Stimulated activated CD4-positive, alpha-beta T cell treated with anti-CD3 and anti-CD28 coated beads, Interleukin-1b, Interleukin-23, amount 100 ng/mL, for 4 hours (primary cell): ENCODE measurements at places on chromosomes 12 and 14.

GRCh38 chr12:54204316-54204715, 15.5 kb upstream of the SMUG1 start:
- DNase-seq, result no peak

DNA sequence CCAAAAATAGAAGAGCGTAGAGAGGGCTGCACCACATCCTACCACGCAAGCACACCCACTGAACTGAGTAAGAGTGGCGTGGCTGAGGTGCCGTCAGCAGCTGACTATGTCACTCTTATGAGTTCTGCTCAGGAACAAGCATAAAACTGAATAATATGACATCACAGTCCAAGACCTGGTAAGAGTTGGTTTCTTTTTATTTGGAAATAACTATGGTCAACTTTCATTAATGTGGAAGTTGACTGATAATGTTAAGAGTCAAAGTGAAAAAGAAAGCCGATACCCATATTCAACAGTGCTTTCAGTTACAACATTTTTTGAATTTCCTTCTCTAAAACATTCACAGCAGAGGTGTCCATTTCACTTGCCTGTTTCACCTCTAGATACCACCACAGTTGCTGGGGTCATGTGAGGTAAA, 44.6 kb downstream of the GNS start:
- DNase-seq, result no peak

DNA sequence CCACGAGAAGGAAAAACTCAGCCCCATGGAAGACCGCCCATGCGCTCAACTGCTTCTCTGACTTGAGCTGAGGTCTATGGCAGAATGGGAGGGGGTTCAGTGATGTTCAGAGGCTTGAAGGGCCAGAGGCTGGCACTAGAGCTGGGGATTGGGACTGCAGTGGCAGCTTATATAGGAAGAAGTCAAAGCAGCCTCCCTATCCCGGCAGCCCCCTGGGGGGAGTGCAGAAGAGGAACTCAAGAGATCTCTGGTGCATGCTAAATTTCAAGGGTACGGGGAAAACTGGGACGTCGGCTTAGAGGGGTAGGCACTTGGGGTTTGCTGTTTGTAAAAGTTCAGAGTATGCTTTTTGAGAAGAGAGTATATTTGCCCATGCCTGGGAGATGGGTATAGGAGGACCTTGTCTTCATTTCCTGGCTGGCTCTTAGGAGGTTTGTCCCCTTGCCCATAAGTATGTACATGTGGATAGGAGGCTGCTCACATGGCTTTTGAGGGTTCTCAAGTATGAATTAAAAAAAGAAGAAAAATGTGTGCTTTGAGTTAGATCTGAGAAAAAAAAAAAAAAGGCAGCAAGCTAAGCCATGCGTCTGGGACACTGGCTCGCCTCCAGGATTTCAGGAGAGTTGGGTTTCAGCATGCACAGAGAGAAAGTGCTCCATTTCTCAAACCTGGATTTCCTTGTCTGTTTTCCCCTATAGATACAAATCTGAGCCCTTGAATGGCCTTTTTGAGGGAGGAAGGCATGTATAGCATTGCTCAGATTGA, 3.2 kb upstream of the MEG3 start:
- DNase-seq, result no peak

- no peak for DNase-seq
These were observed 47.5 kb downstream of the BEGAIN start for GRCh38 chr14:100539766-100540140.

DNA sequence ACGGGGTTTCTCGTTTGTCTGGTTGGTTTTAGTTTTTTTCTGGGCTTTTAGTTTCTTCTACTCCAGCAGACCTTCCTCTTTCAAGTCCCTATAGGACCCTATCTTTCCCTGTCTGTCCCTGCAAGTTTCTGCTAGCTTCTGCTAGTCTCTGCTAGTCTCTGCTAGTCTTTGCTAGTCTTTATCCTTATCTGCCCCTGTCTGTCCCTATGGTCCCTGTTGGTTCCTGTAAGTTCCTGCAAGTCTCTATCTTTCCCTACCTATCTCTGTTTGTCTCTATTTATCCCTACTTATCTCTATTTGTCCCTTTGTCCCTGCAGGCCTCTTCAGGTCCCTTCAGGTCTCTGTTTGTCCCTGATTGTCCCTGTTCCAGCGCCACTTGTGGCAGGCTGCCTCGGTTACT, 81.5 kb upstream of the PLEKHG7 start:
- DNase-seq, result no peak

- no peak for DNase-seq
These were observed 35.8 kb downstream of the BHLHE41 start for GRCh38 chr12:26088998-26089397.

GRCh38 chr12:12985817-12986408, 14.2 kb downstream of the HEBP1 start:
- no peak for DNase-seq

- no peak for DNase-seq
These were observed 143.0 kb downstream of the TMTC1 start for GRCh38 chr12:29640589-29641345.

DNA sequence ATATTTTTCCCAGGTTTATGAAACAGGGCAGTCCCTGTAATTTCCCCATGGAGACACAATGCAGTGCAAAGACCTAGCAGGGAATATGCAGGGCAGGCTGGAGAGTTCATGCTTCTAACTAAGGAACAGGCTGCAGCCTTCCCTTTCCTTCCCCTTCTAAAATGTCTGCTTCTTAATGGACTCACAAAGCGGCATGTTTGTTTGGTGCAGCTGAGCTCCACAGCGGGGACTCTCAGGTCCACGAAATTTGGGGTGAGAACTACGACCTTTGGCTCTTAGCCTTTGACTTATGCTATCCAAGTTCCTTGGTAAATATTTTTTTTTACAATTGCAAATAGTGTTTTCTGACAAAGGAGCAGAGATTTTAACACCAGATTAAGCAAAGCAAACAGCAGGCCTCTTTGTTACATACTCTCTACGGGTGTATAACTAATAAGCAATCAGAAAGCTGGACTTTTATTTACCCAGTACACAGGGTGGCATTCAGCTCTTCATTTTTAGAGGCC, 323.6 kb downstream of the ZFP36L1 start:
- no peak for DNase-seq

DNA sequence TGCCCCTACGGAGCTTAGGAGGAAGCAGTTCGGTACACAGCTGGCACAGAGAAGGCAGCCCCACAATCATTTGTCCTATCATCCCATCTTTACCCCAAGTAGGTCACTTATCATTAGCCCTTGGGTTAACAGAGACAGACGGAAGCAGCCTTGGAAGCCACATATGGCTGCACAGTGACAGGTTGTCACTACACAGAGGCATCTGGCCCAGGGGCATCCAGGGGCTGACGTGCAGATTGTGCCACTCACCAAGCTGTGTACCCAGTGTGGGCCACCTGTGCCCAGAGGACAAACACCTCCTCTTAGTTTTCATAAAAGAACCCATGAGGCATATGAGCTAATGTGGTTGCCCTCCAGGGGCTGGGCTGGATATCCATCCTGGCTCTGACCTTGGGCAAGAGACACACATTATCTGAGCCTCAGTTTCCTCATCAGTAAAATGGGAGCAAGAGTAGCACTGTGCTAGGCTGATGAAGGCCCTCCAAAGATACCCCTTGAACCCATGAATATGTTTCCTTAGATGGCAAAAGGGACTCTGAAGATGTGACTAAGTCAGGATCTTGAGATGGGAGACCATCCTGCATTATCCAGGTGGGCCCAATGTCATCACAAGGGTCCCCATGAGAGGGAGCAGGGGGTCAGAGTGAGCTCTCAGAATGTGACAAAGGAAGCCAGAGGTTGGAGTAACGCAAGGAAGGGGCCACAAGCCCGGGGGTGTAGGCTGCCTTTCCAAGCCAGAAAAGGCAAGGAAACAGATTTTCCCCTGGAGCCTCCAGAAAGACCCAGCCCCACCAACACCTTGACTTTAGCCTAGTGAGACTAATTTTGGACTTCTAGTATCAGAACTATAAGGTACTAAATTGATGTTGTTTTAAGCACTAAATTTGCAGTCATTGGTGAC, 64.6 kb downstream of the C14orf132 start:
- no peak for DNase-seq

GRCh38 chr14:61280526-61281185, 482 bp downstream of the TMEM30B start:
- DNase-seq, result peak; percentile 73

DNA sequence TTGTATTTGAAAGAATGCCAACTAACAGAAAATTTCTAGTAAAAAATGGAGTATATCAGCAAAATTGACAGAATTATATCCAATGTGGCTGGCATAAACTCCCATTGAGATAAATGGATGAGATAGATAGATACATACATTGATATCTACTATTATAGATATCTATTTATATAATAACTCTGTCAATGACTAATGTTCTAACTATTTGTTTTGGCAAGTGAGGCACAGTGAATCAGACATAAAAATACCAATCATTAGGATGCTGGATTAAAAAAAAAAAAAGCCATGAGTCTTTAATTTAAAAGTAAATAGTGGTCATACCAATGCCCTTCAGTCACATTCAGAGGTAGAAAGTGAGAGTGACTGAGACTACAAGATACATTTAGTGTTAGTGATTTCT, 33.7 kb upstream of the GLIPR1 start:
- no peak for DNase-seq

DNA sequence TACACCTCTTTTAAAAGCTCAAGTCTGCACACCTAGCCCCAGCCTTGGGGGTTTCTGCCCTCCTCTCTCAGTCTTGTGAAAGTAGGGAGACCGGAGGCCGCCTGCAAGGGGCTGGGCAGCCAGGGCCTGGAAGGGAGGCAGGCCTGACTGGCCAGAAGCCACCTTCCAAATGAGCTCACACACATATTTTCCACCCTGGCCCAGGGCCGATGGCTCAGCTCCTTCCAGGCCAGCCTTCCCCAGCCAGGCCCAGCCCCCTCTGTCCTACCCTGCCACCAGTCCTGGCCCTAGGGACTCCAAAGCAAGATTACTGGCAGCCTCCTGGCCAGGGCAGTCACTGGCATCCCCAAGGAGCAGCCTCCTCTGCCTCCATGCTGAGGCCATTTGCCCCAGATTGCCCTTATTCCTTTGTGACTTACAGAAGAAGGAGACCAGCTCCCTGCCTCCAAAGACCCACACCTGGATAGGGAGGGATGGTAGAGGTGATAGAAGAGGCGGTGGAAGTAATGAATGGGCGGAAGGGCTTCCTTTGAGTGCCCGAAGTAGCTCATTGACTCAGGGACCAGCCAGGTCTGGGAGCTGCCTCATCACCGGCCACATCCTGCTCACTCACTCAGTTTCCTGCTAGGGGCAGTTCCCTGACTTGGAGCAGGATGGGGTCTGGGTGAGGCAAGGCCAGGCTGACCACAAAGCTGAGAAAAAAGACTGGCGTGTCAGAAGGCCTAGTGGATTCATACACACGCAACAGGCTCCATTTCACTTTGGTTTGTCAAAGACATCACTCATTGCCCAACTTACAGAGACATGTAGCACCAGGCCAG, 14.8 kb downstream of the MMP14 start:
- no peak for DNase-seq

DNA sequence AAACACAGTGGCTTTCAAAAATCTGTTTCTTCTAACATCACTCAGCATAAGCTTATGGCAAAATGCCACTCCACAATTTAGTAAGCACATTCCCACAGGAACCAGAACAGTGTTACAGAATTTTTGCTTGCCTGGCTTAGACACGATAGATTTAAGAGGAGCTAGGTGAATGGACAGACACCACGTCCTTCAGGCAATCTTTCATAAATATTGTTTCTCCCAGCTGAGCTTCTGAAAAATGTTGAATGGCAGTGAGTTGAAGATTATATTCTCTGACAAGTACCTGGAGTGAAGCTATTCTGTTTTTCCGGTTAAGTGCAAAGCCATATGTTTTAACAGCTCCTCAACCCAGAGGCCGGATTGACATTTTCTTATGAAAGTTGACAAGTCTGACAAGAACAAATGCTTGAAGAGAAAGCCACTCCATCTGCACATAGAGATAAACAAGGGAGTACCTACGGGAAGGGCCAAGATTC, 102.0 kb downstream of the FSCB start:
- DNase-seq, result no peak

GRCh38 chr12:121810234-121810817, 6.5 kb downstream of the SETD1B start:
- DNase-seq, result no peak
